ENCODE measurements at places on chromosomes 1 and 21.

- no peak for DNase-seq
These were observed 1.2 kb downstream of the ALG14 start for GRCh38 chr1:95071539-95071938.

- no peak for DNase-seq
These were observed 303.7 kb downstream of the HLX start for GRCh38 chr1:221182791-221183533.

- DNase-seq = no peak
These were observed 471.4 kb downstream of the PTBP2 start for GRCh38 chr1:97192872-97193572.

DNA sequence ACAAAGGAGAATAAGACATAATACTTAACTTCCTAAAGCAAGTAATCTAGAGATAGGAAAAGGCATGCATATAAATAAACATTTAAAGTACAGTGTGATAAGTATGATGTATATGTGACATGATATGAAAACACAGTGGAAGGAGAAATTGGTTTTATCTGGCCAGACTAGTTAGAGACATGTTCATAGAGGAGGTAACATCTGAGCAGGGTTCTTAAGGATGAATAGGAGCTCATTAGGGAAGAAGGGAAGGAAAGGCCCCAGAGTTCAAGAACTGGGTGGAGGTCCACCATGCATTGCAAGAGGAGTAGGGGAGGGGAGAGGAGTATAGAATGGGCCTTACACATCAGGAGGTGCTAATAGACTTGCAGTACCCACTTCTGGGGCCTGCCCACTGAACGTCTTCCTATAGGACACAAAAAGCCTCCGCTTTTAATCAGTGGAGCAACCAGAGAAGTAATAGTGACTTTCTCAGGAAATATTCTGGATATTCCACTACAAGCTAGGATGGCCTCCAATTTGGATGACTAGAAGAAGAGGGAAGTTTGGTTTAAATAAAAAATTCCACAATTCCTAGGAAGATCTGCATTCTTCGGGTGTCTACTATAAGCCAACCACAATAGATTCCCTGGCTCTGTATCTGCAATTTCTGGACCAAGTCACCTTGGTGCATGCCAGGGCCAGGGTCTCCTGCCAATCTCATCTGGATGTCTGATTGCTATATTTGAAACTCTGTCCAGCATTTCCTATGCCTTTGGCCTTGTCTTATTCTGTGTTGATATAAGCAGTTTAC is 41.9 kb downstream of the NGF start:
- no peak for DNase-seq

GRCh38 chr1:199102239-199102638 is 463.4 kb downstream of the PTPRC start:
- no peak for DNase-seq

- DNase-seq = no peak
These were observed 22.8 kb downstream of the DHRS3 start for GRCh38 chr1:12594966-12595756.

DNA sequence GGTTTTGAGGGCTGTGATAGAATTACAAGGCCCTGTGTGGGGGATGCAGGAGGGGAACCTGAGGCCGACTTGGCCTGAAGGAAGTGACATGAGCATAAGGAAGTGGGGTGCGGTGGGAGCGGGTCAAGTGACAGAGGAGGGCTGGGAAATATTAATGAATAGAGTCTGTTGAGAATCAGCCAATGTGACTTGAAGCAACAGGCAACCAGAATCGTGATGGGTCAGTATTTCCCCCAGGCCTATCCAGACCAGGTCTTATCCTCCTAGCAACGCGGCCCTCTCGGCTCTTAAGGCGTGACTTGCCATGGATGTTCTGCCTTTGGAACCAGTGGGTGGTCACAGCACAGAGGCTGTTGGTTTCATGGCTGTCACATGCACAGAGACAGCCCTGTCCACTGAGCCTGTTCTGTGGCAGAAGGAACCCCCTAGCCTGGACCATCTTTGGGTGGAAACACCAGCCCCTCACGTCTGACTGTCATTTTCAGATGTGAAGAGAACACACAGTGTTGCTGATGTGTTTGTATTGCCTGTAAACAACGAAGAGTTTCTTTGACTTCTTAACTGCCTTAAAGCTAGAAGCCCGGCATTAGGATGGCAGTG is 468.8 kb downstream of the CAMTA1 start:
- peak; percentile 74 for DNase-seq

DNA sequence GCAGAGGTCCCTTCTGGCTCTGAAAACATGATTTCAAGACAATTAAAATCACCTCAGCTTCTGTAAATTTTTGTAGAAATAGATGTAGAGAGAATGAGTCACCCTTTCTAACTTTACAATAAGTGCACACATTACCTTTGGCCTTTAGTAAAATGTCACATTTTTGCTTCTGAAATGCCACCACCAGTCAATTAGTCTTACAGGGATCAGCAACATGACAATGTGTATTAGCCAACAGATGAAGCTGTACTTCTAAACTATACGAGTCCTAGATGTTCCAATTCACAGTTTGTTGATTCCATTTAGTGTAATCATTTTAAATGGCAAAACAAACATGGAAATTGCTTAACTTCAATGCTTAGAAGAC is 23.1 kb downstream of the C21orf91 start:
- DNase-seq = no peak

DNA sequence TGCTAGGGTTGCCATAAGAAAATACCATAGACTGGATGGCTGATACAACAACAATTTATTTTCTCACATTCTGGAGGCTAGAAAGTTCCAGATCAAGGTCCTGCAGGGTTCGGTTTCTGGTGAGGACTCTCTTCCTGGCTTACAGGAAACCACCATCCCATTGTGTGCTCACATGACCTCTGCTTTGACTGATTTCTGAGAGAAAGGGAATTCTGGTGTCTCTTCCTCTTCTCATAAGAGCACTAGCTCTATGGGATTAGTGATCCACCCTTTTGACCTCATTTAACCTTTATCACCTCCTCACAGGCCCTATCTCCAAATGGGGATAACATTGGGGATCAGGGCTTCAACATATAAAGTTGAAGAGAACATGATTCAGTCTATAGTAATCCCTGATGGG is 47.5 kb downstream of the MRPL39 start:
- no peak for DNase-seq

- no peak for DNase-seq
These were observed 57.2 kb downstream of the ERI3 start for GRCh38 chr1:44297695-44298400.

GRCh38 chr1:47184090-47184821 is 5.6 kb downstream of the PDZK1IP1 start:
- DNase-seq = peak; percentile 96

DNA sequence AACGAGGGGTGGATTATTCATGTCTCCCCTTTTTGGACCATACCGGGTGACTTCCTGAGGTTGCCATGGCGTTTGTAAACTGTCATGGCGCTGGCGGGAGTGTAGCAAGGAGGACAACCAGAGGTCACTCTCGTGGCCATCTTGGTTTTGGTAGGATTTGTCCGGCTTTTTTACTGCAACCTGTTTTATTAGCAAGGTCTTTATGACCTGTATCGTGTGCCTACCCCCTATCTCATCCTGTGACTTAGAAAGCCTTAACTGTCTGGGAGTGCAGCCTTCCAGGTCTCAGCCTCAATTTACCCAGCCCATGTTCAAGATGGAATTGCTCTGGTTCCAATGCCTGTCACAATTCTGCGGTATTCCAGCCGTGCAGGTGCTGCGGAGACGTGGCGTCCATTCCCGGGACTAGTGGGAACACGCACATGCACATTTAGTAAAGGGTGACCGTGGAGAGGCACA is 40.2 kb upstream of the ZNF496 start:
- no peak for DNase-seq

- DNase-seq = no peak
These were observed 2.0 kb downstream of the PBX1 start for GRCh38 chr1:164561007-164561406.

DNA sequence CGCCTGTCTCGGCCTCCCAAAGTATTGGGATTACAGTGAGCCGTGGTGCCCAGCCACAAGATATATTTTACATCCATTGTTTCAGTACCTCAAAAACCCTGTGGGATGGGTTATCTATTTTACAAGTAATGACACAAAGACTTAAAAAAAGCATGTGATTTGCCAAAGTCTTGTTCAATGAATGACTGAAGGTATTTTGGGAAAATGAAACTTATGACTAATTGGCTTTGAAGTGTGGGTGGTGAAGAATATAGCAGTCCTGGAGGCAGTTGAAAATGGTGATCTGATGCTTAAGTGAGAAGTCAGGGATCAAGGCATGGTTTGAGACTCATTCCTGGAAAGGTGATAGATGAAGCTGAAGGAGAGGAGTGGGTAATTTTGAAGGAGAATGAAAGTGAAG is 3.0 kb downstream of the SWT1 start:
- DNase-seq = no peak

DNA sequence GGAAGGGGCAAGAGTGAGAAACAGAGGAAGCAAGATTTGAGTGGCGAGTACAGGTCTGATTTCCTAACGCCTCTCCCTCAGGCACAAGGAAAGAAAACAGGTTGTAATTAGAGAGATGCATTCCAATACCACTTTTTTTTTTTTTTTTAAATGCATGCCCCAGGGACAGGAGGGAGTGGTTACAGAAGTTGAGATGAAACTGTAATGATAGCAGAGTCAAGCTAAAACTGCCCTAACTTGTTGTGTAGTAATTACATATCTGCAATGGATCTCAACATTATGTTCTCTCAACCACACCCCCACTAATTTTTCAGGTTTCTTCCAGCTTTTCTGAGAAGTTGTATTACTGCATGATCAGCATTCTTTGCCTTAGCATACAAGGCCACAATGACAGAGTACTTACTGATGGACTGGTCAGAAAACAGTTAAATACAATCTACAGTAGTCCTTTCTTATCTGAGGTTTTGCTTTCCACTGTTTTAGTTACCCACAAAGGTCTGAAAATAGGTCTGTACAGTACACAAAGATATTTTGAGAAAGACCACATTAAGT is 5.5 kb downstream of the ETV3 start:
- DNase-seq = no peak

DNA sequence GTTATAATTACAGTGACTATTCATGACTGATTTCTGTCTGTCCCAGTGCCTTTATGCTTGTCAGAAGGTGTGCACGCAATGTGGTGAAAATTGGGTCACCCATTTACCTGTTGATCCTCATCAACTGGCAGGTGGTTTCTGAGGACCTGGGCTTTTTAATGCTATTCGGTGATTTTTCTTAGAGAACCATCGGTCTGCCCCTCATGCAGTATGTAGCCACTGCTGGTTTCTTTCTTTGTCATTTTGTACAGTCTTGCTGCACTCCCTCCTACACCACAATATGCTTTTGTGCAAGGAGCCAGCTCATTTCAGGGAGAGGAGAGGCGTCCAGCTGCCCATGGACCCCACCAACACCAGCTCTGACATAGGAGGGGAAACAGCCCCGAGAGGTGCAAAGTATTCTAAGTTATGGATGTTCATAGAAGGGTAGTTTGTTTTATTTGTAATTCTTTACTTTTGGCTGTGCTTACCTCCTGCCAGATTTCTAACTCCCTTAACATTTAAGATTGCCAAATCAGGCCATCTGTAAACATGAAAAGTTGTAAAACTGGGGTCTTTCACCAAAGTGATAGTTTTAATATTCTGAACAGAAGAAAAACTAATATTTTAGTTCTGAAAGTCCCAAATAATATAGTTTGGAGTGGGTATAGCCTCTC is 325.3 kb downstream of the PTBP2 start:
- DNase-seq = no peak

GRCh38 chr1:150808121-150808520 is at the start of gene CTSK:
Gene CTSK, minus strand, starts transcription at chr1:150808260. Its CDS starts 1,455 bp downstream, at chr1:150806805.
- no peak for DNase-seq

DNA sequence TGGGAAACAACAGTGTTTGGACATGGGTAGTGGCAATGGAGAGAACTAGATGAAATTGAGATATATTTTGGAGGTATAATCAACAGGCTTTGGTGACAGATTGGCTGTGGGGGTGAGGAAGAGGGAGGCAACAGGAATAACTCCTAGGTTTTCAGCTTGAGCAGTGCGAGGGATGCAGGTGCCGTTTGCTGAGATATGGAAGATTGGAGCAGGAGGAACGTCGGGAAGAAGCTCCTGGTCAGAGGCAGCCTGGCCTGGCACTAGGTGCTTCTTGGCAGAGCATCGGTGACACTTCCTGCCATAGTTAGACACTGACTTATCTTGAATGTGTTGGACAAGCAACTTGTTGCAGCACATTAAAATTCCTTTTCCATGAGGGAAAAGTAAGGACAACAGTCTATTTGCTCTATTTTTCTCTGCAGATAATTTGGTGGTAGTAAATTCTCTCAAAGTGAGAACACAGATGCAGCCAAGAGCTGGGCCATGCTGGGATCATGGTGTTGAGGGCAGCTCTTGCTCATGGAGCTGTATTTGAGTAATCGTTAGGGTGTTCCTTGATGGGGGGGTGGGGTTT is 21.5 kb upstream of the MYSM1 start:
- no peak for DNase-seq

DNA sequence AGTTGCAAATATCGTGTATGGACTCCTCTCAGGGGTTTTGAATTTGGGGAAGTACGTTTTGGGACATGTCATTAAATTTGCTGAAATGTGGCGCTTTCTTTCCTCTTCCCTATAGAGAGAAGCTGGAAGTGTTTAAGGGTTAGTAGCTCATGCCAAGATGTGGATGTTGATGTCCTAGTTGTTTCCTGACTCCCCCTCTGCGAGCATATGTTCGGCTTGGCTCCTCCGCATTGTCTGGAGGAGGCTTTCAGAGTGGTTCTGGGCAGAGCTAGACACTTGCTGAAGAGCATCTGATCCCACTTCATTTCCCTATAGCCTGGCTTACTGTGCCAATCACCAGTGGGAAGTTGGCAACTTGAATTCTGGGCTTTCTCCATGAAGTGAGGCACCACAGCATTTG is 347.4 kb upstream of the B3GALT2 start:
- DNase-seq = no peak

- DNase-seq = no peak
These were observed 391.0 kb downstream of the OMA1 start for GRCh38 chr1:58155418-58156123.

DNA sequence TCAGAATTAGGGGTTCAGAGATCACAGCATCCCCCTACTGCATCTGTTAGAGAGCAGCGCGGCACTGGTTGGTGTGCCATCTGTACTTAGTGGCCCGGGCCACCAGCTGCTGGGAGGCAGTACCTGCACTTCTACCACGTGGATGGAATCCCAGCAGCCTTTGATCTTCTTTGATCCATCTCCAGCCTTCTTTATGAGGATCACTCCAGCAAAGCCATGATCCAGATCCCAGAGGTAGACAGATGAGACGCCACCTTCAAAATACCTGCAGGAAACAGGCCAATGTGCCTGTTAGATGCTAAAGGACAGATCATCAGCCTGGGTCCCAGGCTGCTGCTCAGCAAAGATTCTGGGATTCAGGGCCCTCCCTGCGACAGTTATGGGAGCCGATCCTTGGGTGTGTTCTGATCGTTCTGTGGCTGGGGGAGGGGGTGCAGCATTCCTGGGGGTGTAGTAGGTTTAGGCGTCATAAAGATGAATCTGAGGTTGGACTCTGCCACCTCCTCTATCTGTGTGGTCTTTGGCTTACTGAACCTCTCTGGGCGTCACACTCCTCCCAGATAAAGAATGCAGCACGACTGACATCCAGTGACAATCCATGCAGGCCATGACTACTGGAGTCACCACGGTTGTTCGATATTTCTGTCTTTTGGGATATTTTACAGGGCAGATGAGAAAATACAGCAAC is 45.3 kb downstream of the SLC66A1 start:
- DNase-seq = no peak

Measured in vagina (tissue), 2 donors.